Renal cortical epithelial cell (primary cell): ENCODE measurements at places on chromosomes 5 and 9. TPM values are rescaled to one million over a fixed set of nuclear protein-coding genes. Genes with fewer than 3 reads are reported as not detected.

DNA sequence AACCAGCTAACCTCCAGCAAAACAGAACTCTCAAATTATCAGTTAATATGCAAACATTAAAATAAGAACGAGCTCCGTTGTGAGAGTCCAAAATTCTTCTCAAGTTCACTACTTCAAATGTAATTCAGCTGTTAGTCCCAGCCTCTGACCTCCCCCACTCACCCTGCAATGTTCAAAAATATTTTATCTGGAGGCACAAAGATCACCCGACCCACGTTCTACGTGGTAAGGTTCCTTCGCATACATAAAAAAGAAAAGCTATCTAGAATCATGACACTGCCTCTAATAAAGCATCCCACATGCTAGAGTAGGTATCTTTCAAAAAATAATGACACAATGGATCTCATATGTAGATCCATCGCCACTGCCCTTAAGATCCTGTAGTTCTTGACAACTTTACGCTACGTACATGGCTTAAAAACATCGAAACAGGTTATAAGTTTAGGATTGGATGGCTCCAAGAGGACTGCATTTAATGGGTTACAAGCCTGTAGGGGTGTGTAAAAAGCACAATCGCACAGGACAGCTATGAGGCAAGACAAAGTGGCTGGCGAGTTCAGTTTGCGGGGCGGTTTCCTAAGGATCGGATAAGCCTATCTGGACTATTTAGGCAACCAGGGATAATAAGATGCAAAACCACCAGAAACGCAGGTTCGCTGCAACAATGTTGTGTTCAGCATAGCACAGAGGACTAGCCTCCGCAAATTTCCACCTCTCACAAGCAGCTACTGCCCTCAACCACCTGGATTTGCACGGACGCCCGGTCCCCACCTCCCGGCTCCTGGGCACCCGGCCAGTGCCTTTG lies 969 bp downstream of the CLK4 start:
- no peak for DNase-seq

DNA sequence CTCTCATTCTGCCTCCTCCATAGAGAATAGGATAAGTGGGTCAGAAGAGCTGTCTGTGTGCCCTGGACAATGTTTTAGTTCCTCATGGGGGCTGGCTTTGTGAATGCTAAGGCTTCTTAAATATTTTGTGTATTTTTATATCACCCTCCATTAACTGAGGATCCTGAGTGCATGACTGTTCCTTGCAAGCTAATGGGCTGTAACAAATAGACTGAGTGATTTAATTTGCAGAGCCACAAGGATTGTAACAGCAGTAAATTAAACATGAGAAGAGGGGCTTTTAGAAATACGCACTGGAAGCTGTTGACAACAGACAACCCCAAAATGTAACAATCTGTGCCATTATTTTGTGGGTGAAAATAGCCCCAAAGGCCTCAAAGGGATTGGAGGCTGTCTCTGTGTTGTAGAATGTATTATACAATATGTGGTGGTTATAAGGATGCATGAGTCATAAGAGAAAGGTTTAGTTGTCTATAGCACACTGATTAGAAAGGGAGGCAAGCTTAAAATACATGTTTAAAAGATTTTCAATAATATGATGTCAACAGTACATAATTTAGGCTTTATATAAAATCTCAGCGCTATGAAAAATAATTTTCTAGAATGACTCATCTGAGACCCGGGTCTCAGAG lies 152.7 kb upstream of the ACTBL2 start:
- DNase-seq = peak; percentile 58

GRCh38 chr5:137665678-137666460 lies 70.0 kb downstream of the KLHL3 start:
- no peak for DNase-seq

DNA sequence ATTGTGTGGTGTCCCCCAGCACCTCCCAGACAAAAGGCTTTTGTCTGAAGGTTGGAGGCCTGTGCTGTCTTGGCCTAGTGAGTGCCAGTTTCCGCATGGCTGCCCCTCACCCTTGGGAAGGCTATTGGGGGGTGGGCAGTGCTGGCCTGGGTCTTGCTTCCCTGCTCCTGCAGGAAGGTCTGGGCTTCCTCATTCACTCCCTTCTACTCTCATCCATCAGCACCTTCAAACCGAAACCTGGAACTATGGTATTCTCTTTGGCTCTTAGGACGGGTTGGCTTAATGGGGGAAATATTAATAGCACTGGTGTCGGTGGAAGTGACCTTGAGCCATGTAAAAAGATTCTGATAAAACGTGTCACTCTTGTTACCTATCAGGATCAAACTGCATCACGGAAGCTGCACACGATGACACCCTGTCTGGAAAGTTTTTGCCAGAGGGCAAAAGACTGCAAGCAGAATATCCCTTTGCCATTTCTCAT lies 34.0 kb upstream of the GLRX start:
- no peak for DNase-seq

DNA sequence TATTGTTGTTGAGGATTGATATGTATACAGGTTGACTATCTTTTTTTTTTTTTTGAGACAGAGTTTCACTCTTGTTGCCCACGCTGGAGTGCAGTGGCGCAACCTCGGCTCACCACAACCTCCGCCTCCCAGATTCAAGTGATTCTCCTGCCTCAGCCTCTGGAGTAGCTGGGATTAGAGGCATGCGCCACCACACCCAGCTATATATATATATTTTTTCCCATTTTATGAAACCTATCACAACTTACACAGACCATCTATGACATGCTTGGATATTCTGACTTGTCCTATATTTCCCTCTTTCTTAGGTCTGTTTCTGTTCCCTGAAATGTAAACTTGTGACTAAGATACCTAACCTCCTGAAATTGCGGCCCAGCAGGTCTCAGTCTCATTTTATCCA lies 5.0 kb downstream of the CD14 start:
- no peak for DNase-seq

DNA sequence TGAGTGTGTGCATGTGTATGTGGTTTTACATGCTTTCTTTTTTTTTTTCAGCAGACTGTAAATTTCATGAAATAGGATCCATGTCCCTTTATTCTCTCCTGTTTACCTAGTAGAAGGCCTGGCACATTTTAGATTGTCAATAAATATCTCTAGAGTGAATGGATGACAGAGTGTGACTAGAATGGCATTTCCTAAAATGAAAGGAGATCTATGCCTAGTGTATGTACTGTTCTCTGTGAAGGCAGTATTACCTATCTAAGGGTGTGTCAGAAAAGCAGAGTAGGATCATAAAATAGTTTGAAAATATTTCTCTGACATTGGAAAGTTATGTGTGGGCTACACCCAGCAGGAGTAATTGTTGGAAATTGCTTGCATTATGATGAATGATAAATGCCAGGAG lies 1876.0 kb upstream of the C9orf72 start:
- DNase-seq = no peak

- DNase-seq = no peak
Measured at GRCh38 chr5:119322948-119323537, 32.8 kb upstream of the TNFAIP8 start.

GRCh38 chr9:116700882-116701865 lies 14.1 kb downstream of the TRIM32 start:
- DNase-seq = no peak

GRCh38 chr5:96133341-96134079 lies 171.9 kb upstream of the ELL2 start:
- DNase-seq = no peak

GRCh38 chr5:157671592-157672330 lies 428 bp downstream of the C5orf52 start:
- no peak for DNase-seq

DNA sequence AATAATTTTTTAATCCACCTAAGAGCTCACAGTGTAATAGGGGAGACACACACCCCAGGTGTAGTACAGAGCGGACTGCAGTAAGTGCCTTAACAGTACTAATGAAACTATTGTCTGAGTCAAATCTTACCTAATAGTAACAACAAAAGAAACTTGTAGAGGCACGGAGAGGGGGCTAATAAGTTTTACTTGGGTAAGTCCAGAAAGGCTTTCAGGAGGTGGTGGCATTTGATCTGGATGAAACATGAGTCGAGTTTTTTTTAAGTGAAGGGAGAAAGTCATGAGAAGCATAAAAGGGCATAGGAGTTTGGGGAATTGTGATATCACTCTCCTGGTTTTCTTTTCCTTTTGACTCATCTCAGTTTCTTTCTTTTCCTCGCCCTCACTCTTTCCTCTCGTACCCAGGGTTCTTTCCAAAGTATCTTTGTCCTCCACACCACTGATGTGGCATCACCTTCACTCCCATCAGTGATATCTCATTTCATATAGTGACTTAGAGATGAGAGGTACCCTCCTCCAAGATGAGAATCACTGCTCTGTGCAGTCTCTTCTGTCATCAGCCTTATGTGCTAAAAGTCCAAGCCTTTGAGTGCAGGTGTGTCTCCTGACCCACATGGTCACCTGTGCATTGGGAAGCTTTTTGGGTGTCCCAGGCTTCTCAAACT lies 2.0 kb downstream of the CTNNA1 start:
- DNase-seq = no peak

- no peak for DNase-seq
Measured at GRCh38 chr9:125904155-125904851, 157.1 kb downstream of the PBX3 start.

GRCh38 chr9:134130503-134131375 lies 5.1 kb upstream of the WDR5 start:
- DNase-seq = peak; percentile 49

GRCh38 chr9:83714329-83714728 lies 6.6 kb upstream of the UBQLN1 start:
- DNase-seq = no peak

DNA sequence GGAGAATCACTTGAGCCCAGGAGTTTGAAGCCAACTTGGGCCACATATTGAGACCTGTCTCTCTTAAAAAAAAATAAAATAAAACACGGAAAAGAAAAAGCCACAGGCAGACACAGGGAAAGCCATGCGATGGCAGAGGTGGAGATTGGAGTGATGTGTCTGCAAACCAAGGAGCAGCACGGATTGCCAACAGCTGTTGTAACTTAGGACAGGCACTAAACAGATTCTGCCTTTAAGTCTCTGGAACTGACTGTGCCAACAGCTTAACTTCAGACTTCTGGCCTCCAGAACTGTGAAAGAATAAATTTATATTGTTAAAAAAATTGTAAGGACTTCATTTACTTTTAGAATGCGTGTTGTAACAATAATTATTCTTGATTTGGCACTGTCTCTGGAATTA lies 318.5 kb upstream of the CHD1 start:
- DNase-seq = no peak

GRCh38 chr9:110606179-110606790 lies 26.7 kb upstream of the SVEP1 start:
- no peak for DNase-seq

GRCh38 chr9:98612061-98612752 lies 96.5 kb downstream of the GABBR2 start:
- DNase-seq = no peak

- DNase-seq = no peak
Measured at GRCh38 chr5:65084795-65085515, 316.2 kb downstream of the CWC27 start.

GRCh38 chr9:78486661-78487060 lies 189.7 kb downstream of the PSAT1 start:
- DNase-seq = no peak

- DNase-seq = peak; percentile 63
Measured at GRCh38 chr5:74272831-74273451, 367.6 kb downstream of the ENC1 start.

DNA sequence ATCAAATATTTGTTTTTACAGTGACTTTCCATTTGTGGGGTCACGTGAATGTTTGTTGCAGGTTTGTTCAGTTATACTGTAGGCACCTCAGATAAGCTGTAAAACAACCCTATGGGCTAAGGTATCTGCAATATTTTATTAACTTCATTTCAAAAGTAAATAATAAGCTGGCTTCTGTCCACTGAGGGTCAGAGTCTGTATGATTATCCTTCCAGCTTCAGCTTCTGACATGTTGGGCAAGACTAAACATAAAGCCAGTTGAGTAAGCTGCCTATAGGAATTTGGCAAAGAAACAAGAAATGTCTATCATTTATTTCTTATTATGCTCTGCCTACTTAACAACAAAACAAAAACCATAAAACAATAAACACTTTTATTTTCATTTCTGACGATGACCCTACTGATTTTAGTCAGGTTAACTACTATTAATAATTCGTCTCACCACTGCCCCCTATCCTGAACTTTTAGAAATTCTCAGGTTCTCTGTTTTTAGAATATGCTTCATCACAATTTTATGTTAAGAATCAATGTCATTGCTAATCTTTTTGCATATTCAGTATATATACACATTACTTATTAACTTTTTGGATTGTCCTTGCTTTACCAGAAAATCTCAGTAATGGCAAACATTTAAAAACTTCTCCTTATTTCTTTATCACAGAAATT lies 413.6 kb upstream of the ADAMTSL1 start:
- no peak for DNase-seq

GRCh38 chr9:93642961-93643360 lies 66.6 kb downstream of the PHF2 start:
- peak; percentile 14 for DNase-seq

DNA sequence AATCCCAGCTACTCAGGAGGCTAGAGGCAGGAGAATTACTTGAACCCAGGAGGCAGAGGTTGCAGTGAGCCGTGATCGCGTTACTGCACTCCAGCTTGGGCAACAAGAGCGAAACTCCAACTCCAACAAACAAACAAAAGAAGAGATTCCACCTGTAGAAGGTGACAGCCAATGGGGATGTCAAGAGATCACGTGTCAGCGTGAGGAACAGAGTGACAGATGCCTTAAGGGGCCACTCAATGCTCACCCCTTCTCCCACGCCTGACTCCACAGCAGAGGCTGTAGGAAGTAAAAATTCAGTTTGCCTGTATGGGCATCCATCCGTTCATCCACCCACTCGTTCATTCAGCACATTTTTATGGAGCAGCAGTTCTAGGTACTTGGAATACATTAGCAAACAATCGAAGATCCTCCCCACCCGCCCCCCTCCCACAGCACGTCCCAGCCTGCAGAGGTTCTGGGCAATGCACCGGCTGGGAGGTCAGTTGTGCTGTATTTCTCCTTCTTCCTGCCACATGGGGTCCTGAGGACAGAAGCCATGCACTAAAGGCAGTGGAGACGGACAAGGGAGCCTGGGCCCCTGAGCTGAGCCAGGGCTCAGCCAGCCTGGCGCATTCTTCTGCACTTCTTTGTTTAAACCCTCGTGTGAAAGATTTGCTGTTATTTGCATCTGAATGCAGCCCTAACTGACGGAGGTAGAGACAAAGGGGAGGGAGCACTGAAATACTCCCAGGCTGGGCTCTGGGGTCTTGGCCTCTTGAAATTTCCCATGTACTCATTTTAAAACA lies 11.3 kb upstream of the RNF130 start:
- DNase-seq = no peak

- DNase-seq = no peak
Measured at GRCh38 chr5:154002511-154003020, 36.1 kb downstream of the FAM114A2 start.

The KCNMB1 gene
- total RNA-seq = not detected in 2 replicates

The CCL27 gene
- not detected in 2 replicates for total RNA-seq

The OBP2B gene
- total RNA-seq = not detected in 2 replicates

The MARVELD2 gene
- total RNA-seq = 22.9 and 26.6 TPM in 2 replicates

The IPPK gene
- total RNA-seq = 25.5 and 29.4 TPM in 2 replicates

The PCDHGB6 gene
- 1.0 and 2.3 TPM in 2 replicates for total RNA-seq

The SEMA5A gene
- 1.6 and 13.7 TPM in 2 replicates for total RNA-seq

The IDNK gene
- total RNA-seq = 4.6 and 11.5 TPM in 2 replicates

The INSYN2B gene
- total RNA-seq = 0.52 and 1.5 TPM in 2 replicates

The TEX48 gene
- total RNA-seq = not detected in 2 replicates

The AK6 gene
- 33.0 and 63.8 TPM in 2 replicates for total RNA-seq

The ABO gene
- 0.17 and 4.5 TPM in 2 replicates for total RNA-seq
